ENCODE measurements at places on chromosomes 5 and 9.

DNA sequence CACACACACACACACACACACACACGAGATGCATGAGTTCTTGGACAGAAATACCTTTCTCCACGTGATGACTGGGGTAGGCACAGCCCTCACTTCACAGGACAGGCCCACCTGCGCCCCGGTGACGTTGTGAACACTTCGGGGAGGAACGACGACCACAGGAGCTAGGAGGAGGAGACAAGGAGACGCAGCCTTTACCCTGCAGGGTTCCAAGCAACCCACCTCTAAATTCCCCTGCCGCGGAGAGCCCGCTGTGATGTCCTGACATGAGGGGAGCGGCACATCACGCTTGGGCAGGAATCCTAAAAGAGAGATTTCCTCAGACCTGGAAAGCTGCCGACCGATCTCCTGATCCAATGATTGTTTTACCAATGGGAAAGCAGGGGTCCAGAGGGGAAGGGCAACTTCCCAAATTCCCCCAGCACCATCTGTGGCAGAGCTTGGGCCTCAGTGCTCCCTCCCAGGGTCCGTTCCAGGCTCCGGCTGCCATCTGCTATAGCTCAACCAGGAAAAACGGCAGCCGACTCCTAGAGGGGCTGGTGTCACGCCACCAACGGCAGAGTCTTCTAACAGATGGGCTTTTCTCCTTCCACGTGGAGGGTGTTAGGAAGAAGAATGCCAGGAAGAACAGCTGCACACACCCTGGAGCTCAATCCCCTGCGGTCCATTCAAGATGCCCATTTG is 10.1 kb downstream of the IGFBPL1 start:
- no peak for DNase-seq

GRCh38 chr9:5357431-5358105 is 17.9 kb upstream of the RLN1 start:
- no peak for DNase-seq

GRCh38 chr5:153350175-153350883 is 140.1 kb upstream of the GRIA1 start:
- DNase-seq = no peak

DNA sequence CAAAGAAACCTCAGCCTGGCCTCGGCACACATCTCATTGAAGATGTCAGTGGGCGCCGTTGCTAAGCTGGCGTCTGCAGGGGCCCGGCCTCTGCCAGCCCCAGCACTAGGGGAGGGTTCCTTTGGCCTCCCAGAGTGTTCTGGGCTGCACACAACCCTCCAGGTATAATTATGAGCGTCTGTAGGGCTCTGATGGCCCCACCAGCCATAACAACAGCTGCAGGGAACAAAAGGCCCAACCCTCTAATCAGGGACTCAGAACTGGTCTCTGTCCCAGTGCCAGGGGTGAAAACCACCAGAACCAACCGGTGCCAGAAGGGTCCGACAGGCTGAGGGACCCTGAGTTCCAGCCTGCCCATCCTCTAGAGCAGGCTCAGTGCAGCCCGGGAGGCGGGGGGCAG is 39.5 kb upstream of the SLC12A7 start:
- DNase-seq = no peak

GRCh38 chr5:136062366-136063274 is 33.8 kb downstream of the TGFBI start:
- no peak for DNase-seq

- DNase-seq = no peak
Measured at GRCh38 chr5:157288405-157289163, 22.7 kb downstream of the CYFIP2 start.

DNA sequence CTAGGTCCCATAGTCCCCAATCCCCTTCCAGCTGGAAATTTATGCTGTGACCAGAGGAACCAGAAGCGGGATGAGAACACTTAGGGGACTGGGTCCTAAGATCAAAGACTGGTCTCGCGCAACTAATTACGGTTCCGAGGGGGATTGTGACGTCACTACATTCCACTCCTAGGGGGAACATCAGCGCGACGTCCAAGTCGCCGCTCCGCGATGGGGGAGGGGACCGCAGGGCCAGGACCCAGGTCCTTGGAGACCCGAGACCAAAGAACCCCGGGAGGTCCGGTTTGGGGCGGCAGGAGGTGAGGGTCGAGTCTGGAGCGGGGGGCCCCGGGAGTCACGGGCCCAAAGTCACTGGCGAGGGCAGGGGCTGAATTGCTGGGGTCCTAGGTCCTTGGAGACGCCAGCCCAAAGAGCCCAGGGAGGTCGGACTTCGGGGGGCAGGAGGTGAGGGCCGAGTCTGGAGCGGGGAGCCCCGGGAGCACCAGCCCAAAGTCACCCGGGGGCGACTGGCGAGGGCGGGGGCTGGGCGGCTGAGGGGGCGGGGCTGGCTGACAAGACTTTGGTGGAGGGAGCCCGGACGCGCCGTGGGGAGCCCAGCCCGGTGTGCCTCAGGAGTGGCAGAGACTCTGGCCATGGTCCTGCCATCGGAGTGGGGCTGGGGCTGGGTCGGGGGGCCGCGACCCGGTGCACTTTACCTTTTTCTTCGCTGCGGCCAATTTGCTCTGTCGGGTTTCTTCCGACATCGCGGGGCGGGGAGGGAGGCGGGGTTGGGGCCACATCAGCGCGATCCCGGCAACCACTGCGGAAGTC is at the start of gene GOLGA2:
GOLGA2 (minus strand) TSS at position 810 of the 810 bp plus-strand sequence; CDS start at position 779, 31 bp downstream.
- no peak for DNase-seq

GRCh38 chr5:164345173-164345849 is 839.9 kb downstream of the MAT2B start:
- no peak for DNase-seq

- DNase-seq = no peak
Measured at GRCh38 chr5:112687306-112687705, 50.4 kb upstream of the APC start.

DNA sequence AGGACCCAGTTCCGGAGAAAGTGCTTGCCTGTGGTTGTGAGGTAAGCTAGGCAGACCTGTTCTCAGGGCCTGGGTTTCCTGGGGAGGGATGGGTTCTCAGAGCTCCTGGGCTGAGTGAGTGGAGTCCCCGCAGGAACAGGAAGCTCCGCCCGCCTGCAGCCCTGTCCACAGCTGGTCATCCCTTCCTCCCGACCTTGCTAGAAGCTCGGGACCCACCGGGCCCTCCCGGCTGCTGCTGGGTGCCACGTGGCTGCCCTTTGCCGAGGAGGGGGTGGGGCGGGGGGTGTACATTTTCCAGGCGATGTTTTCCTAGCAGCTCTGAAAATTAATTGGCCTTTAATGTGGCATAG is 198.1 kb downstream of the C9orf50 start:
- DNase-seq = no peak

DNA sequence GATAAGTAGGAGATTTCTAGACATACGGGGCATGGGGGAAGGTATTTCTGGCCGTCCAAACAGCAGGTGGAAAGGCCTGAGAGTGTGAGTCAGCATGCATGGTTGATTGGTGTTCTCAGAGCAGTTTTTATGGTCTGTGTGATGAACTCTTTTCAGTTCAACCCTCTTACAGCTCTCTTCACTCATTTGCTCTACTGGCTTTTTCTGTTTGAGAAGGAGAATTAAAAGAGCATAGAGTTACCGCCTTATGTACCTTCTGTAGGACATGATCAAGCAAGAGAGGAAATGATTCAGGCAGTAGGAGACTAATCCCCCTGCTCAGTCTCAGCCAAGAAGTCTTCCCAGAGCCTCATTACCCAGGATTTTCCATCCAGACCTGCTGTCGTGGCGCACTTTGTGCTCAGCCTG is 92.4 kb downstream of the PRDM6 start:
- no peak for DNase-seq

GRCh38 chr5:117359895-117360294 is 785.3 kb upstream of the SEMA6A start:
- DNase-seq = no peak

- no peak for DNase-seq
Measured at GRCh38 chr5:10442576-10442975, 897 bp downstream of the ROPN1L start.

GRCh38 chr9:90847971-90848370 is 46.4 kb downstream of the SYK start:
- DNase-seq = no peak

DNA sequence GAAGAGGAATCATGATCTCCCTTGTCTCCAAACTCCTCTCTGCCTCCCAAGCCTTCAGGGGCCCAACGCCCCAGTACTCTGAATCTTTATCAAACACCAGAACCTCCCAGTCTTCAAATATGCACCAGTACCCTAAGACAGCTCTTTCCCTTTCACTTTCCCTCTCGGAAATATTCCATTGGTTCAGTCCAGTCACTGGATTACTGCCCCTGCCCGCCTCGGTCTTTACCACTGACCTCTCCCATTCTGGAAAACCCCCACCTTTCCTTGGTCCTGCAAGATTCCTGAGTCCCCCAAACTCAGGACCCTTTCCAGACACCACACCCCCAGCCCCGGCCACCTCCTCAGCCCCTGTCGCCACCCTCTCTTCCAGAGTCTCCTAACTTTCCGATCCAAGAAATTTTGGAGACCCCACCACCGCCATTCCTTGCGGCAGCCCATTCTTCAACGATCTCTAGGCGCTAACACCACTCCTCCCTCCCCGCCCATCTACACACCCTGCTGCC is 674 bp downstream of the C5orf15 start:
- DNase-seq = no peak

DNA sequence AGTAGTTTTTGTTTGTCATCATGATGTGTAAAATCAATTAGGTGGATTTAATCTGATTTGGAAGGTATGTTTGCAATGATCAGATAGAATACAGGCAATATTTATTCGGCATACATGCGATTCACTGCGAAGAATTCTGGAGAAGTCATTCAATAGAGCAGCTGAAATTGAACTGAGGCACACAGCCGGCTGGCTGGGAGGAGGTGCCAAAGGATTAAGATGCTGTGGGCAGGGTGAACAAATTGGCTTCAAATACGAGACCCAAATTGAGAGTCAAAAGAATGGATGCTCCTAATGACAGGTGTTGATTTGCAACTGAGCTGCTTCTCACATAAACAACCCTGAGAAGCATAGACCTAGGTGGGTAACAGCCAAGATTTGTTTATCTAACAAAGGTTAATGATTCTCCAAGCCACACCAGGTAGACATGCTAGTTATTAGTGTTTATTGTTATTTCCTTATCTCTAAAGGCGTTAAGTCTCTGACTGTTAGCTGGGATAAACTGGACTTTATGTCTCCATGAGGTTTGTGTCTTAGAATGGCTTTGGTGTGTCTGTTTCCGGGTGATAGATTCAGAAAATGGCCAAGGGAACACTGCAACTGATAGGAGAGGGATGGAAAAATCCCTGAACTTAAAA is 55.3 kb upstream of the CLINT1 start:
- DNase-seq = no peak

- no peak for DNase-seq
Measured at GRCh38 chr9:105291422-105291859, 47.0 kb downstream of the SLC44A1 start.

GRCh38 chr9:120663380-120663779 is 50.9 kb downstream of the MEGF9 start:
- no peak for DNase-seq

- no peak for DNase-seq
Measured at GRCh38 chr9:90568667-90569066, 74.0 kb downstream of the DIRAS2 start.

GRCh38 chr5:109291090-109291489 is 118.7 kb downstream of the PJA2 start:
- no peak for DNase-seq

DNA sequence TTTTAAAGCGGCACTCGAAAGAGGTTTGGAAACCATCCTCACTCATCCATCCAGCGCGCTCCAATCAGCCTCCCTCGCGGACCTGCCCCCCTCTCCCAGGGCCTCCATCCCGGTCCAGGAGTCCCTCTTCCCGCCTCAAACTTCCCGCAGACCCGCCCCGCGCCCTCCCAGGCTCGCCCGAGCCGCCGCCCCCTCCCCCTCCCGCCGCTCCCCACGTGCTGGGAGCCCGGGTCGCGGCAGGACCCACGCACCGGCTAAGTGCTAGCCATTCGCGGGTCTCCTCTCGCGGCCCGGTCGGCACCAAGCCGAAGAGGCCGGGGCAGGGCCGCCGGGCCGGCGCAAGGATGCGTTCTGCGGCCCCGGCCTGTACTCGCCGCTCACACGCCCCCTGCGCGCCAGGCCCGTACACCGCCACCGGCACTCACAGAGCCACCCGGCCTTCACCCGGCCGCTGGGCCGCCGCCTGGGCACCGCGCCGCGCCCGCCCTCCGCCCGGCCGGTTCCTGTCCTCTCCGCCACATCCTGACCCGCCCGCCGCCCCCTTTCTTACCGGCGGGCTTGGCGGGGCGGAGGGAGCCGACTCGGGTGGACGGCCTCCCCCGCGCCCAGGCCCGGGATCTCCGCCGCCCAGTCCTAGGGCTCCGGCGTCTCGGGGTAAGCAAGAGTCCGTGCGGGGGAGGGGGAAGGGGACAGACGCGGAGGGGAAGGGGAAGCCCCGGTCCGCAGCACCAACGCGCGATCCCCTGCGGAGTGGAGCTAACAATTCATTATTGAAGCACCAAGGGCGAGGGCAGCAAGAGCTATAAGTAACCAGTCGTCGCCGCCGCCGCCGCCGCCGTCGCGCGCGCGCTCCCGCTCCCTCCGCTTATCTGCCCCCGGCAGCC is 576 bp downstream of the CHD1 start:
- peak; percentile 46 for DNase-seq

DNA sequence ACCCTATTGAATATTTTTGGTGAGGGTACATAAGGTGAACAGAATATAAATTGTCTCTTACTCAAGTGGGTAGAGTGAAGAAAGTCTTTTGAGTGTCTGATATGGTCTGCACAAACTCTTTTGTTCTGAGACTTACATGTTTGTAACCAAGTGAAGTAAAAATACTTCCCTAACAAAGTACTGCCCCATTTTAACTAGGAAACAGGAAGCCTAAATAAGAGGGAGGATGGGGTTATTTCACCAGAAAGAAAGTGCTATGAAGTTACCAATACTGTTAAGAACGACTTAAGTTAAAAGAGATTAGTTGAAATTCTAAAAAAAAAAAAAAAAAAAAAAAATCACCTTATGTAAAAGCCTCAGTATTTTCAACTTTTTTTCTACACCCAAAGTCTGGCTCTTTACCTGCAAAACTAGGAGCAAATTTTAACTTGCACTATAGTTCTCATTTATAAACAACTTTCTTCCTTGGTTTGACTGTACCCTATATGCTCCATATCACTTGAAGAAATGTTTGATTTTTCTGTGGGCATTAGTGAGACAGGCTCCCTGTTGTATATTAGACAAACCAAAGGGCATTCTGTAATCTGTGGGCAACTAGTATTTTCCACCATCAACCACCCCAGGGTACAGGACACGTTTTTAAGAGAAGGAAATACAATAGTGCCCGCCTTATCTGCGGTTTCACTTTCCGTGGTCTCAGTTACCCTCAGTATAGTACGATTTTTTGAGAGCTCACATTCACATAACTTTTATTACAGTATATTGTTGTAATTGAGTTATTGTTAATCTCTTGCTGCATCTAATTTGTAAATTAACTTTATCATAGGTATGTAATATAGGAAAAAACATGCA is 127.7 kb downstream of the NR3C1 start:
- DNase-seq = no peak

Measured in activated naive CD8-positive, alpha-beta T cell treated with anti-CD3 and anti-CD28 coated beads for 36 hours (primary cell).